ENCODE measurements at places on chromosomes 2 and 18.

- DNase-seq = no peak
These were observed 12.7 kb downstream of the ICOS start for GRCh38 chr2:203949228-203949627.

DNA sequence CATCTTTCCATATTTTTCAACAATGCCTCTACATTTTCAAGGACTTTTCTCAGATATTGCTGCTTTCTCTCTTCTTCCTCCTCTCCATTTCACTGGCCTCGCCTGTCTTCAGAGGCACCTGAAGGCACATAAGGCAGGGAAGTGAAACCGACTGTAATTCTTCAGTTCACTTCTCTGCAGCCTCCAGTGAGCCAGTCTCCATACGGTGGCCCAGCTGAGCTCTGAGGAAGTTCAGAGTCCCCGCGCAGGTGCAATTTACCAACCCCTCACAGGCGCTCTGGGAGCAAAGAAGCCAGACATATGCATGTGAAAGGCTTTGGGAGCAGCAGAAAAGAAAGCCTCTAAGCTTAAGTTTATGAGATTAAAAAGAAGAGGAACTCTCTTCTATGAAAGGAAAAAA, 12.4 kb downstream of the KLHL14 start:
- no peak for DNase-seq

GRCh38 chr18:76264198-76264875, 230.7 kb downstream of the ZNF516 start:
- no peak for DNase-seq

DNA sequence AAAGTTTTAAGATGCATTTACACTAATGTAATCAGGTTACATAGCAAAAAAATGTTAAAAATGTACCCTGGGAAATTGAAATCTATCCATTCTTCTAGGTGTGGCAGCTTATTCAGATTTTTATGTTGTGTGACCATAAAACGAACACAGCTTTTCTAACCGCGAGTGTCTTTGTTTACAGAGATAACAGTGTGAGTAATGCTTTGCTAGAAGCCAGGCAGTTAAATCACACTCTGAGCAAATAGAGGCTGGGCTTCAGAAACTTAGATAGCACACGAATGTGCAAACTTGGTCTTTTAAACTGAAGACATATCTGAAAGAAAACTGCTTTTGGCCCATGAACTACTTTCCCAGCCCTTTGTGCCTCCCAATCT, 116.1 kb downstream of the SPTBN1 start:
- no peak for DNase-seq

- DNase-seq = no peak
These were observed 1354.5 kb upstream of the ZEB2 start for GRCh38 chr2:145874466-145874865.

- no peak for DNase-seq
These were observed 536.1 kb downstream of the SLC4A3 start for GRCh38 chr2:220163486-220163885.

DNA sequence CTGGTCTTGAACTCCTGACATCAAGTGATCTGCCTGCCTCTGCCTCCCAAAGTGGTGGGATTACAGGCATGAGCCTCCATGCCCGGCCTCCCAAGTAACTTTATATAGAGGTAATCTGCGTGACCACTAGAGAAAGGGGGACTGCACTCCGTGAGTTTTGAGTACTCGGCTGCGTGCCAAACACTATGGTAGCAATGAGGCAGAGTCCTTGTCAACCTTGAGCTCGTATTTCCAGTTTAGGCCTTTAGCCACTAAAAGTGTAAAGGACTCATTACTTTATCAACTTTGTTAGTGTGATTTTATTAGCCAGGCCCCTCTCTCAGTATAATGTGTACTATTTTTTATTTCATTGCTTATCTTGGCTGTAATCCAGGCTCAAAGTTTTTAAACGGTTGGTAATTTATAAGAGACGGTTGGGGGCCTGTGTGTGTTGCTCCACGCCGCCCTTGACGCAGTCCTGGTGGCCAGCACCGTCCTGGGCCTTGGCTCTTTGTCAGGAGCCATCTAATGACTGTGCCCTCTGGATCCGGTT, 56.2 kb downstream of the ZCCHC2 start:
- DNase-seq = no peak

- no peak for DNase-seq
These were observed 238.0 kb upstream of the SALL3 start for GRCh38 chr18:78741381-78742217.

All from cortex of kidney (tissue), 1 donor.